Naive thymus-derived CD8-positive, alpha-beta T cell (primary cell): ENCODE measurements at places on chromosomes 11 and 22. TPM values are rescaled to one million over a fixed set of nuclear protein-coding genes. Genes with fewer than 3 reads are reported as not detected.
A peak's percentile ranks its signal among the peaks of the same experiment; 100 is the strongest.

The UBQLN3 gene
- not detected for total RNA-seq

The MS4A3 gene
- not detected for total RNA-seq

The THY1 gene
- not detected for total RNA-seq

DNA sequence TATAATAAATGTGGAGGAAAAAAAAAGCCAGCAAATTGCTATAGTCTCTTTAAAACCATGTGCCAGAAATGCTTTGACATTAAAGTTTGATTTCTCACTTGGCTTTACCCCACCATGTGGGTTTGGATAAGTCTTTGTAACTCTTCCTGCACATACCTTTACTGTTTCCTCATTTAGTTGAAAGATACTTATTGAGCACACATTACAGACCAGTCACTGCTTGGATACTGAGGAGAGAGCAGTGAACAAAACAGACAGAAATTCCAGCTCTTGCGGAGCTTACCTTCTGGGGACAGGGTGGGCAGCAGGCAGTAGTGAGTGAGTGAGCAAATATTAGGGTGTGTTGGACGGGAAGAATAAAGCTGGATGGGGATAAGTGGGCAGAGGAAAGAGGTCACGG, 13.7 kb downstream of the PACS1 start:
- no peak for DNase-seq
- H3K27ac ChIP-seq, result peak overlapping the region; percentile 100
- peaks cover 18% of the 10 kb centered on the region for H3K36me3 ChIP-seq
- H3K4me1 ChIP-seq, result peaks cover 91% of the 10 kb centered on the region
- peak overlapping the region; percentile 37 for H3K4me3 ChIP-seq

- no peak for DNase-seq
- H3K4me3 ChIP-seq, result no peak overlapping the region
- H3K36me3 ChIP-seq, result no peaks in the 10 kb centered on the region
These were observed 24.4 kb downstream of the WNT7B start for GRCh38 chr22:45952553-45952952.

DNA sequence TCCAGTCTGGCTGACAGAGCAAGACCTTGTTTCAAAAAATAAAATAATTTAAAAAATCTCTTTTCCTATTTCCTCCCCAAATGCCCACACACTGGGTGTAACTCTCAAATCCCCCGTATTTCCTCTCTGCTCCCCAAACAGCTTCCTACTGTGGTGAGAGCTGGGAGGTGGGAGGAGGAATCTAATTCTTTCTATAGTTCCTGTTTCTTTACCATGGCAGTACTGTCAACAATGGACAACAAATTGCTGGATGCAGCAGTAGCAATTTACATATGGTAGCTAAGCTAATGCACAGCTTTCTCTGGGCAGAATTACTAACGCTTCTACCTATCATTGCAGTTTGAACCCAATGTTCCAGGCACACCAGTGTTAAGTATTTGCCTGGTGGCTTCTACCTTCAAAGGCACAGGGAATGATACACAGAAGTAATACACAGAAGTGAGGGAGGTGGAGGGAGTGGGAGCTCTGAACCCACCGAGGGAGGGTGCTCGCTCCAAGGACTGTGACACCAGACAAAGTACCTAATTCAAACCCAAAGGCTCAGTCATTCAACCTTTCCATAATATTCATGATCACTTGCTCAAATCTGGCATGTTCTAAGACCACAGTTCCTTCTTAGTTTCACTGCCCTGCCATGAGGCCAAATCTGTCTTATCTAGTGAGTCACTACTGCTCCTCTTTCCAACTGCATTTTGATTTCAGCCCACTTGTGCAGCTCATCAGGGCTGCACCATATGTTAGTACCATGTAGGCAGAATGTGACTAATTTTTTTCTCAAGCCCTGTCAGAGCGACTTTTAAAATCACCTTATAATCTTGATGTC, 37.9 kb downstream of the CELF1 start:
- peak overlapping the region; percentile 24 for H3K4me3 ChIP-seq
- H3K36me3 ChIP-seq, result peaks cover 2% of the 10 kb centered on the region
- DNase-seq, result no peak

The CECR2 gene
- 0.14 TPM for total RNA-seq

- no peaks in the 10 kb centered on the region for H3K4me1 ChIP-seq
- no peak overlapping the region for H3K27ac ChIP-seq
- DNase-seq, result no peak
- no peaks in the 10 kb centered on the region for H3K36me3 ChIP-seq
- no peak overlapping the region for H3K4me3 ChIP-seq
- H3K27me3 ChIP-seq, result peaks cover 4% of the 10 kb centered on the region
These were observed 492.1 kb downstream of the SOX6 start for GRCh38 chr11:15864026-15864805.

DNA sequence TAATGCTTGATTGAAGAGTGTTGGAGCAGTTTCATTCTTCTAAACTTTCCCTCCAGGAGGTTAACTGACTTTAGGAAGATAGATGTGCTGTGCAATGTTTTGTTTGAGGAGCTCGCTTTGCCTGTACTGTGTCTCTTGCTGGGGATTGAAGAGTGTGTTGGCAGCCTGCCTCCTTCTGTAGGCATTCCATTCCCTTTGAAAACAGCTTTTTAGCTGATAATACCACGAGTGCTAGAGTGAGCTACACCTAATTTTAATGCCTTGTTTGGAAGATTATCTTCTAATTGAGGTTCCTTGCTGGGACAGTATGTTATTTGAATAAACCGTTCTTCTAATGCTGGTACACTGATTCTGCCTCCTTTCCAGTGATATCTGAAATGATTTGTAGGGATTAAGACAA, 7.2 kb downstream of the DDX10 start:
- no peak overlapping the region for H3K4me3 ChIP-seq
- no peaks in the 10 kb centered on the region for H3K27me3 ChIP-seq
- no peak for DNase-seq
- H3K27ac ChIP-seq, result no peak overlapping the region
- H3K36me3 ChIP-seq, result peaks cover 62% of the 10 kb centered on the region

DNA sequence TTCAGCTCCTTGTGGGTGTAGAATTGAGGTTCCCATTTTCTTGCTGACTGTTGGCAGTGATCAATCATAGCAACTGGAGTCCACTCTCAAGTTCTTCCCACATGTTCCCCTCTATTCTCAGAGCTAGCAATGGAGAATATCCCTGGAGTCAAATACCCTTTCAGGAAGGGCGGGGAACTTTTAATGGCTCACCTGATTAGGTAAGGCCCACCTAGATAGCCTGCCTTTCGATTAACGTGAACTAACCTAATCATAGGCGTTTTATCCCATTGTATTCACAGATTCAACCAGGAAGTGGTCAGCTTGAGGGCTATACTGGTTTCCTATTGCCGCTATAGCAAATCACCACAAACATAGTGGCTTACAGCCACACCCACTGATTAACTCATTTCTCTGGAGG, 7.1 kb upstream of the LRRC55 start:
- DNase-seq, result no peak
- no peak overlapping the region for H3K27ac ChIP-seq
- no peaks in the 10 kb centered on the region for H3K36me3 ChIP-seq
- peaks cover 51% of the 10 kb centered on the region for H3K27me3 ChIP-seq

DNA sequence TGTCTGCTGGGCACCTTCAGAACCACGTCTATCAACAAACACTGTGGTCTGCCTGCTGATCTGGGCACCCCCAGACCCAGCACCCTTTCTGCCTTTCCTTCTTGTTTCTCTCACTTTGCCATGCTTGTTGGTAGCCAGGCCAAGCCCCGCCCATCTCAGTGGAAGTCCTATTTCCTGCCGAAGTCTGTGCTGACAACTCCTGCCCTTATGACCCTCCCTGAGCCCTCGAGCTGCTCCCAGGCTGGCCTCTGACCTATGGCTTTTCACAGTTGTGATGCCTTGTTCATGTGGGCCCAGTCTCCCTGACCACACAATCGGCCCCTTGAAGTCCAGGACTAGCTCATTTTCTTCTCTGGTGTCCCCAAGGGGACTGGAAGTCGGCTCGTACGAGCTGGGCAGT, 132.1 kb downstream of the DSCAML1 start:
- H3K27me3 ChIP-seq, result no peaks in the 10 kb centered on the region
- H3K36me3 ChIP-seq, result no peaks in the 10 kb centered on the region
- no peak overlapping the region for H3K27ac ChIP-seq
- no peak overlapping the region for H3K4me3 ChIP-seq
- DNase-seq, result no peak

GRCh38 chr22:37734964-37735451, 38.2 kb downstream of the TRIOBP start:
- no peak overlapping the region for H3K27ac ChIP-seq
- no peaks in the 10 kb centered on the region for H3K36me3 ChIP-seq
- peaks cover 7% of the 10 kb centered on the region for H3K4me1 ChIP-seq
- no peak for DNase-seq

DNA sequence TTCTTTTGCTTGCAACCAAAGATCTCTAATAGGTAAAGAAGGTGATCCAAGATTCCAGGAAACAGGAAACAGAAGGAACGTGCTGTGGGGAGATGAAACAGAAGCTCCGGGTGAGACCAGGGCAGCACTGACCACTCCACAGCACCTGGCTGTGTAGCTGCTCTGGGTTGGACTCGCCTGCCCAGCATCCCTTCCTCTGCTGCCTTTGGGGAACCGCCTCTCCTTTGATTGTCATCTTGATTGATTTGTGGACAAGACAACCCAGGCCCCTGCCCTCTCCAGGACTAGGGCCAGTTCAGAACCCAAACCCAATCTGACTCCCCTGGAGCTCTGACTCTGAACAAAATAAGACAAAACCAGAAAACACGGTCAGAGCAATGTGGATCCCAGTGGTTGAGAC, 14.7 kb upstream of the APOBEC3A start:
- H3K27ac ChIP-seq, result no peak overlapping the region
- peaks cover 20% of the 10 kb centered on the region for H3K4me1 ChIP-seq
- H3K27me3 ChIP-seq, result peaks cover 43% of the 10 kb centered on the region
- no peak overlapping the region for H3K4me3 ChIP-seq

DNA sequence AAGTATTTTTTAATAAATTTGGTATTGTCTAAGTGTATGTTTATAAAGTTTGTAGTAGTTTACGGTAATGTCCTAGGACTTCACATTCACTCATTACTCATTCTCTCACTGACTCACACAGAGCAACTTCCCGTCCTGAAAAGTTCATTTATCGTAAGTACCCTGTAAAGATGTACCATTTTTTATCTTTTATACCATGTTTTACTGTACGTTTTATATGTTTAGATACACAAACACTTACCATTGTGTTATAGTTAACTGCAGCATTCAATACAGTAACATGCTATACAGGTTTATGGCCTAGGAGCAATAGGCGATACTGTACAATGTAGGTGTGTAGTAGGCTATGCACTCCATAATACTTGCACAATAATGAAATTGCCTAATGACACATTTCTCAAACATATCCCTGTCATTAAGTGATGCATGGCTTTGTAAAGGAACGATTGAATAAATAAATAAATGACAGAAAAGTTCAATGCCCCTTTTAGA, 12.5 kb upstream of the CARD18 start:
- peaks cover 10% of the 10 kb centered on the region for H3K27me3 ChIP-seq
- no peak for DNase-seq
- H3K36me3 ChIP-seq, result no peaks in the 10 kb centered on the region
- no peak overlapping the region for H3K4me3 ChIP-seq
- H3K4me1 ChIP-seq, result no peaks in the 10 kb centered on the region
- H3K27ac ChIP-seq, result no peak overlapping the region

GRCh38 chr11:112727341-112727841, 233.8 kb upstream of the NCAM1 start:
- no peaks in the 10 kb centered on the region for H3K4me1 ChIP-seq
- DNase-seq, result no peak
- H3K4me3 ChIP-seq, result no peak overlapping the region
- H3K36me3 ChIP-seq, result no peaks in the 10 kb centered on the region
- H3K27me3 ChIP-seq, result peaks cover 38% of the 10 kb centered on the region

The CABP4 gene
- total RNA-seq, result 3.7 TPM

GRCh38 chr11:113690619-113691569, 15.2 kb downstream of the TMPRSS5 start:
- no peak for DNase-seq
- H3K4me3 ChIP-seq, result no peak overlapping the region

GRCh38 chr11:122099374-122100036, 16.5 kb downstream of the BLID start:
- peaks cover 33% of the 10 kb centered on the region for H3K27me3 ChIP-seq
- H3K27ac ChIP-seq, result no peak overlapping the region
- H3K4me1 ChIP-seq, result peaks cover 12% of the 10 kb centered on the region
- H3K4me3 ChIP-seq, result peak overlapping the region; percentile 49
- H3K36me3 ChIP-seq, result no peaks in the 10 kb centered on the region

DNA sequence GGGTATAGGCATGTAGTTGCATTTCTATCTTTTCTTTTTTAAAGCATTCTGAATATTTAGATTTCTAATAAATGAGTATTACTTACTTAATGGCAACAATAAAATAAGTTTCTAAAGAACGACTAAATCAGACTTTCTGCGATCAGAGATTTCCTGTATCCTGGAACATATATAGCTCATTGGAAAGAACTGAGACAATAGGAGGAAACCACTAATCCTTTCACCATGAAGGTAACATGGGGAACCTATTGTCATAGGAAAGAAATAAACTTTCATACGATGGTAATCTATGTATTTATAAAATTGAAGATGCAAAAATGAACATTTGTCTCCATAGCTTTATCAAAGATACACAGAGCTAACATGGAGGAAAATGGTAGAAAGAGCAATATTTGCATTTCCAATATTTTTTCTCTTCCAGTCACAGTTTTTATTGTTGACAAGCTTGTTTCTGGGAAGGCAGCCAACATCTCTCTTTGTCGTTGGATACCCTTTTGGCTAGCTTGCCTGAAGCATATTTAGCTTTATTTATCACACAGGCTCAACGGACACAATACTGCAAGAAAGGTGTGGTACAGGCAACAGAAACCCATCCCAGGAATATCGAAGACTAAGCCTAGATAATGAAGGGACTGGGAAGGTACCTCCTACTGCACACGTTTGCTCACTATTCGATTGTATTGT, 293.3 kb upstream of the MPPED2 start:
- H3K27ac ChIP-seq, result no peak overlapping the region
- no peaks in the 10 kb centered on the region for H3K36me3 ChIP-seq
- H3K4me1 ChIP-seq, result no peaks in the 10 kb centered on the region
- no peak for DNase-seq
